ENCODE measurements at places on chromosomes 16 and 17.

DNA sequence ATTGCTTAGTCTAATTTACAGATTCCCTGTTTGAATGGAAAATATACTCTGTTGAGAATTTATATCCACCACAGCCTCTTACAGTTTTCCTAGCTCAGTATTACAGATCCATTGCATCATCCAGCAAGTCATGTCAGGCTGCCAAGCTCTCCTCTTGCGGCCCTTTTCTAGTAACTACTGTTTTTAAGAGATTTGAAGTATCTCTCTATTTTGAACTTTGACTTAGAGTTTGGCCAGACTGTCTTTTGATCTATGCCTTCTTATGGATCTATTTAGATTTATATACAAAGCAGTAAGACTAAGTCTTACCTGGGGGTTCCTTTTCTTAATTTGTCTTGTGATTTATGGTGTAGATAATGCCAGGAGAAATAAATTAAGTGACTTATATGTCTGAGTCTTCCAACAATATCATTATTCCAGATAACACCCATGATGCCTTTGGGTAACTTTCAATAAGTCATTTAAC, 53.1 kb upstream of the ABCC11 start:
- DNase-seq: no peak

DNA sequence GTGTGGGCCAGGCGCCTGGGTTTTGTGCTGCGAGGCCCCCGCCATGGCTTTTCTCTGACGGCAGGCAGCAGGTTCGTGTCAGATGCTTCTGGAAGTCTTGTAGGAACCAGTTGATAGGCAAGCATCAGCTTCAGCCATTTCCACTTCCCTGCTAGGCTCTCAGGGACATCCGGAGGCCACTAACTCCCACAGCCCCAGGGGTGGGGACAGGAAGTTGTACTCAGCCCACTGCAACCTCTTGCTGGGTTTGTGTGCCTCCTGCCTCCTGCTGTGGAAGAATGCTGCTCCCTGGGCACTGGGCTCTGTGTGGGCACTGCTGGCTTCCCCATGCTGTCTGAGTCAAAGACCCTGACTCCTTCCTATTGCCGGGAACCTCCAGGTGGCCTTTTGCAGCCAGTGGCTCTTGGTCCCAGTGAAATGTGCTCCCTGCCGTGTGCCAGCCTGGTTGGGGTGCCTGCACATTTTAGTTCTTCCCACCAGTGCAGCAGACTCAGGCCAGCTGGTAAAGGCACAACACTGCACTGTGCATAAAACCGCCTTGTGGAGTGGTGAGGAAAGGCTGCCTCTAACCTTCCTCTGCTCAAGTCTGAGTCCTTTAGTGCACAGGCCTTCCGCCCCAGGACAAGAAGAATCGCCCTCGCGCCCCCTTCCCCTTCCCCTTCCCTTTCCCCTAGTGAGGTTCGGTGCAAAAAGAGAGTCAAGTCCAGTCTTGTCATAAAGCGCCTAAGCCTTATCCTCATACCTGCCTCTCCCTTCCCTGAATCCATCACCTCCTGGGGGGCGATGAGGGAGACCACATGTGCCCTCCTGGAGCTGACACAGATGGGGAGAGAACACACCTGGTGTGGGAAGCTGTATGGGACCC, 16.6 kb downstream of the LDHD start:
- peak; percentile 33 for DNase-seq

DNA sequence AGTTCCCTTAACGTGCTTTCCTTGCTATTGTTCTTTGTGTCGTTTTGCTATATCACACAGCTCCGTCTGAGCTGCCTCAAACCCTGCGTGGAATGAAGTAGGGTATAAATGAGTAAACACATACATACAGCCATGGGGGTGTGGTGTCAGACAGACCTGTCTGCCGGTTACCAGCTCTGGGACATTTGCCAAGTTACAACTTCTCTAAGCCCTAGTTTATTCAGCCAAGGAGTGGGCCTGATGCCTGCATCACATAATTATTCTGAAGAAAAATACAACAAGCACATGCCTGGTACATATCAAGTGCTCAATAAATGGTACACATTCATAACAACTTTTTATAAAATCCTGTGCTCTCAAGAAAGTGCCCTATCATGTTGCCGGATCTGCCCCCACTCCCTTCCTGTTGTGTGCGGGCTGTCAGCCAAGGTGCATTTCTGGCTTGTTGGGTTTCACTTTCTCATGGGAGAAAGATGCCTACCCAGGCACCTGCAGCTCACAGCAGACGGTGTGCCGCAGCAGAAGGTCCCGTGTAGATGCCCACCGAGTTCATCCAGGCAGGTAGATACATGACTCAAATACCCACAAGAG, 30.5 kb downstream of the SMPD3 start:
- DNase-seq: peak; percentile 67

GRCh38 chr17:13874817-13875216, 194.5 kb upstream of the COX10 start:
- DNase-seq: no peak

- DNase-seq: no peak
Observed at GRCh38 chr16:81502396-81503070, 57.9 kb downstream of the CMIP start.

GRCh38 chr17:9905078-9905415, at the start of gene RCVRN:
Gene RCVRN (minus strand): TSS chr17:9905271. CDS start chr17:9905180, 91 bp downstream.
- DNase-seq: no peak

GRCh38 chr16:53899431-53899830, 195.5 kb downstream of the FTO start:
- no peak for DNase-seq

DNA sequence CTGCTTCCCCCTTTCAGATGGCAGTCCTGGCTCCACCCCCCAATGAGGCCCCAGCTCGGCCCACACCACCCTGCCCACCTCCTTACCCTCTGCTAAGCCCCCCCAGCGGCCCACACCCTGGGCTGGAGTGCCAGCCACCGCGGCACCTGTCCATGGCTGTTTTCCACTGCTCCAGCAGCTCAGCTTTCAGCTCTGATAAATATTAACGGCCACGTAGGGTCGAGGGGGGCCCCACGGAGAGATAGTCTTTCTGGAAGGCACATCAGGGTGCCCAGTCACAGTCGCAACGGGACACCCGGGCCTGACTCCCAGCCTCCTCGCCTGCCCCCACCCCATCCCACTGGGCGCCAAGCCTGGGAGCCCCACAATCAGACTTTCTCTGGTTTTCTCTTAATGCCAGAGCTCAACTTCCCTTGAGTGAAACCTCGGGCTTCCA, 46.5 kb upstream of the CIBAR2 start:
- DNase-seq: no peak

GRCh38 chr16:17230932-17231581, 239.7 kb downstream of the XYLT1 start:
- no peak for DNase-seq

DNA sequence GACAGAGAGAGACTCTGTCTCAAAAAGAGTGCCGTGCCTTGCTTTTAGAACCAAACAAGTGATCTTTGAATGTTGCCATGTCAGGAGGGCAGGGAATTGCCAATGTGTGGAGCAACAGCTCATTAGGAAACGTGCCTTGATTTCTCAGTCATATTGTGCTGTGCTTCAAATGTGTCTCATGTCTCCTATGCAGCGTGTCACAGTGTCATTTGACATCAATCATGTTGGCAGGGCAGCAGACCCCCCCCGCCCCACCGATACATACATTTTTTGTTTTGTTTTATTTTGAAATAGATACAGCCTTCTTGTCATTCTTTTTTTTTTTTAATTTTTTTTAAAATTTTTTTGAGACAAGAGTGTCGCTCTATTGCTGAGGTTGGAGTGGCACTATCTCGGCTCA, 22.1 kb downstream of the MRC2 start:
- DNase-seq: no peak

GRCh38 chr17:12528036-12528435, 137.7 kb upstream of the MYOCD start:
- DNase-seq: no peak

DNA sequence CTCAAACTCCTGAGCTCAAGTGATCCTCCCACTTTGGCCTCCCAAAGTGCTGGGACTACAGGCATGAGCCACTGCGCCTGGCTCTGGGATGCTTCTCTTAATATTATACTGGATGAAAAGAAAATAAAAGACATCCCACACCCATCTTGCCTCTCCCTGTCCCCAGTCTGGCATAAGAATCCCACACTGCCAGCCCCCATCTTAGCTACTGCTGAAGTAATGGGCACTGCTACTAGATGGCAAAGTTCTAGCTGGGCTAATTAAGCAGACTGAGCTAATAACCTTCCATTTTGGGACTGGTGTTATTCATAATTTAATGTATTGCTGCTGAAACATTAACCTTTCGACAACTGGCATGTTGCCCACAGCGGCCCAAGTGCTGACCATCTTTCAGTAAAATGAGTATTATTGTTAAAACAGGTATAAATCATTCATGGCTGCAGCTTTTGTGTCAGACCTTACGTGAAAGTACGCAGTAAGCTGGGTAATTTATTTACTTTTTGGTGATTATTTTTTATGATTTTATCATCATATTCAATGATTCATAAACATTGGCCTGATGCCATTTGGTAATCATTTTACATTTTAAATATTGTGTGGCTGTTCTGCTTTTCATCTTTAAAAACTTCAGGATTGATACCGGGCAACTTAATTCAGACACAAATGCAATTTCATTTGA, 47.4 kb upstream of the ZFHX3 start:
- no peak for DNase-seq

GRCh38 chr17:71376933-71377332, 743.9 kb upstream of the SOX9 start:
- no peak for DNase-seq

- DNase-seq: no peak
Observed at GRCh38 chr17:15247891-15248529, 17.1 kb downstream of the PMP22 start.

DNA sequence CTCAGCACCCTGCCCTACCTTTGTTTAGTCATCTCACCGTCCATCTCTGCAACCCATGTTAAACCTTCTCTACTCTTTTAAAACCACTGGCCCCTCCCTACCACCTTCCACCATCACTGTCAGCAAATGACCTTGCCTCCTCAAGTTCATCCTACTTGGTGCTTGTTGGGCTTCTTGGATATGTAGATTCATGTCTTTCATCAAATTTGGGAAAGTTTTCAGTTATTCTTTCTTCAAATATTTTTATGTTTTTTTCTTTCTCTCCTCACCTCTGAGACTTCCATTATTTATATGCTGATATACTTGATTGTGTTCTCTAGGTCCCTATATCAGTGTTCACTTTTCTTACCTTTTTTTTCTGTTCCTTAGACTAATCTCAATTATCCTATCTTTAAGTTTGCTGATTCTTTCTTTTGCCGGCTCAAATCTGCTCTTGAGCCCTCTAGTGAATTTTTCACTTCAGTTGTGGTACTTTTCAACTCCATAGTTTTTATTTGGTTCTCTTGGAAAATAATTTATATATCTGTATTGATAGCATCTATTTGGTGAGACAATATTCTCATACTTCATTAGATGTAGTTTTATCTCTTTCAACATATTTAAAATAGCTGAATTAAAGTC, 28.7 kb upstream of the ALDH3A2 start:
- no peak for DNase-seq

- DNase-seq: no peak
Observed at GRCh38 chr16:10663146-10663545, 31.6 kb downstream of the TEKT5 start.

- DNase-seq: no peak
Observed at GRCh38 chr17:58316260-58316960, 12.2 kb downstream of the TSPOAP1 start.

GRCh38 chr16:83813823-83814658, 6.3 kb downstream of the HSBP1 start:
- no peak for DNase-seq

DNA sequence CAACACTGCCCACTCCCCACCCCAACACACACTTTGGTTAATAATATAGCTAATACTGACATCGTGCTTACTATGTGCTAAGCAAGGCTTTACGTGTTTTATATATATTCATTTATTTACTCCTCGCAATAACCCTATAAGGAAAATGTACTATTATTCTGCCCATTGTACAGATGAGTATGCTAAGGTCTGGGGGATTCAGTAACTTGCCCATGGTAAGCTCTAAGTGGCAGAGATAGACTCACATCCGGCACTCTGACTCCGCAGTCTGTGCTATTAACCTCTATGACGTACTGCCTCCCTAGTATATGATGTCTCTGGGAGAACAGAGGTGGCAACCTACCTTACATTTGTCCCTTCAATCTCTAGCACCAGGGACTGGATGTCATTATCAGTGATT, 12.7 kb downstream of the CFAP20 start:
- DNase-seq: no peak

- no peak for DNase-seq
Observed at GRCh38 chr16:31464348-31464769, 5.1 kb downstream of the ARMC5 start.

GRCh38 chr16:56965149-56966092, 3.7 kb downstream of the CETP start:
- DNase-seq: no peak

GRCh38 chr17:73420897-73421296, 109.1 kb upstream of the CDC42EP4 start:
- DNase-seq: no peak

- DNase-seq: peak; percentile 69
Observed at GRCh38 chr16:89241187-89242007, 23.9 kb downstream of the ZNF778 start.

DNA sequence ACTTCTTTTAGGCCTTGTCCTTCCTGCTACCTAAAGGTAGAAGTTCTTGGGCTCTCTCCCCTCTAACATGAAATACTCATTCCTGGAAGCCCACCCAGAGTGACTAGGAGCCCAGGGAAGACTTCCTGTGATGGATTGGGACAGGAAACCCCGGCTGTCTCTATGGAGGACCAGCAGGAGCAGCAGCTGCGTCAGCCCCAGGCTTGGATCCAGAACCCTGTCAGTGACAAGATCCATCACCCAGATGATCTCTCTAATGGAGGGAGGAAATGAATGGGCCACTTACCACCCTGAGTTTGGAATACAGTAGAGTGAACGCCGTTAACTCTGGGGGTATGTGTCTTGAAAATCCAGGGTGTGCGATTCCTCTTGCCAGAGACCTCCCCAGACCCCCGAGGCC, 195.7 kb upstream of the WSCD1 start:
- no peak for DNase-seq

DNA sequence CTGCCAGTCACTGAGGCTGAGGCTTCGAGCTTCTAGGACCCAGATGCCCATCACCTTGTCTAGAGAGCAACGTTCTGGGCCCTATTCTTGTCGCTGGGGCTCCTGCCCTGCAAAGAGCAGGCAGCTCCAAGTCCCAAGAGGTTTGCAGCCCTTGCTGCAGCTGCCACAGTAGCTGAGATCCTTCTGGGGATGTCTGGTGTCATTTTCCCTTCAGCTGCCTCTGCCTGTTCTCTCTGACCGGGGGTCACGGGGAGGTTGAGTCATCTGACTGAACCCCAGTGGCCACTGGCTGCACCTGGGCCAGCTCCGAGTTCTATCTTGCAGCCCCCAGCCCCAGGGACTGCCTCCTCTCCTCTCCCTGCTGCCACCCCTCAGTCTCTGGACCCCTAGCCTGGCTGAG, 4.9 kb downstream of the WSCD1 start:
- DNase-seq: no peak

- peak; percentile 40 for DNase-seq
Observed at GRCh38 chr16:3182608-3183444, 5.2 kb upstream of the OR1F1 start.

DNA sequence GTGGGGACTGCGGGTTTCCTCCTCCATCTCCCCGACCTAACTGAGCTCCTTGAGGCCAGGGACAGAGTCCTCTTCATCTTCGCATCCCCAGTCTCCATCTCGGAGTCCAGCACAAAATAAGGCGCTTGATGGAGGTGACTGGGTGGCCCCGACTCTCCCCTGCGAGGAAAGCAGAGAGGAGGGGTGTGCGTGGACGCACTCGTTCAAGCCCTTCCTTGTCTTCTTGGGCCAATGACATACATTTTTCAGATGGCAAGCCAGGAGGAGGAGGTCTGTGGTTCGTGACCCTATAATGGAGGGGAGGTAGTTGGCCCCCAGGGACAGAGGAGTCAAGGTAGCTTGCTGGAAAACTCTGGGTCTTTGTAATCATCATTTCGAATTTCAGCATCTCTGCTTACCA, 17.2 kb downstream of the CRISPLD2 start:
- DNase-seq: no peak
